ENCODE measurements at places on chromosomes 5 and 9. TPM values are rescaled to one million over a fixed set of nuclear protein-coding genes. Genes with fewer than 3 reads are reported as not detected.

Gene PSMD5
- polyA plus RNA-seq = 24.7 TPM

Gene SLC35D2
- polyA plus RNA-seq = 11.1 TPM

Gene SOX30
- polyA plus RNA-seq = 0.51 TPM

Gene DPYSL3
- 624 TPM for polyA plus RNA-seq

Gene PCDHA13
- 5.7 TPM for polyA plus RNA-seq

Gene SPEF2
- polyA plus RNA-seq = 18.5 TPM

Gene CCDC187
- polyA plus RNA-seq = 0.21 TPM

Gene CBY3
- polyA plus RNA-seq = 2.6 TPM

Gene MARCHF11
- polyA plus RNA-seq = 16.5 TPM

Gene NPM1
- 547 TPM for polyA plus RNA-seq

Gene CARD9
- 3.3 TPM for polyA plus RNA-seq

Gene FAM53C
- 34.9 TPM for polyA plus RNA-seq

Gene HTR1A
- 6.4 TPM for polyA plus RNA-seq

Gene PRRC2B
- 219 TPM for polyA plus RNA-seq

Gene CNTFR
- 110 TPM for polyA plus RNA-seq

Gene PAEP
- polyA plus RNA-seq = 0.42 TPM

Gene LTC4S
- 10.7 TPM for polyA plus RNA-seq

Gene RMRP
- polyA plus RNA-seq = 1.8 TPM

Gene TMEM215
- 1.5 TPM for polyA plus RNA-seq

Gene C5orf52
- polyA plus RNA-seq = not detected

Gene SLC36A3
- not detected for polyA plus RNA-seq

Gene SMIM3
- polyA plus RNA-seq = 6.4 TPM

Gene PTGS1
- polyA plus RNA-seq = 5.6 TPM

Gene OGN
- polyA plus RNA-seq = 70.2 TPM

Gene FOXD4L5
- polyA plus RNA-seq = 0.81 TPM

Gene STING1
- 26.6 TPM for polyA plus RNA-seq

Gene GPR150
- polyA plus RNA-seq = 0.42 TPM

Gene TLE4
- polyA plus RNA-seq = 43.9 TPM

Gene AQP7
- polyA plus RNA-seq = 3.1 TPM

Gene C9orf50
- polyA plus RNA-seq = 0.60 TPM

Gene DPH7
- polyA plus RNA-seq = 47.6 TPM

Gene ZDHHC11B
- polyA plus RNA-seq = 24.9 TPM

Gene PCDHA2
- polyA plus RNA-seq = 4.6 TPM

Gene CCDC192
- 1.6 TPM for polyA plus RNA-seq

Gene IRX2
- 18.4 TPM for polyA plus RNA-seq

Gene PCDHB2
- polyA plus RNA-seq = 10.8 TPM

Gene ENHO
- polyA plus RNA-seq = 219 TPM

Gene CMYA5
- 4.0 TPM for polyA plus RNA-seq

Gene ISL1
- 4.8 TPM for polyA plus RNA-seq

Gene OBP2B
- not detected for polyA plus RNA-seq

Gene SPINK13
- 0.30 TPM for polyA plus RNA-seq

Gene TMOD1
- 104 TPM for polyA plus RNA-seq

Gene LCN10
- polyA plus RNA-seq = not detected

Gene CTXN3
- 9.6 TPM for polyA plus RNA-seq

Gene LCN15
- not detected for polyA plus RNA-seq

Gene GMCL2
- 0.10 TPM for polyA plus RNA-seq

Gene PCDHB12
- polyA plus RNA-seq = 3.3 TPM

Gene IFNE
- polyA plus RNA-seq = 0.17 TPM

Gene BBLN
- 210 TPM for polyA plus RNA-seq

Gene FAM169A
- polyA plus RNA-seq = 20.1 TPM

Gene CATSPER3
- 0.75 TPM for polyA plus RNA-seq

Gene SPATA31A3
- polyA plus RNA-seq = not detected

Gene HRH2
- polyA plus RNA-seq = 3.9 TPM

Gene LVRN
- 1.3 TPM for polyA plus RNA-seq

Gene AJM1
- polyA plus RNA-seq = 19.3 TPM

Gene PCDHAC1
- polyA plus RNA-seq = 3.6 TPM

Gene SPINK7
- polyA plus RNA-seq = not detected

Gene FNIP1
- 17.8 TPM for polyA plus RNA-seq

Gene TMEM174
- 0.14 TPM for polyA plus RNA-seq

Measured in spinal cord (tissue), 10 donors.